AG04449 (cell line): ENCODE measurements at places on chromosomes 12 and 14.

DNA sequence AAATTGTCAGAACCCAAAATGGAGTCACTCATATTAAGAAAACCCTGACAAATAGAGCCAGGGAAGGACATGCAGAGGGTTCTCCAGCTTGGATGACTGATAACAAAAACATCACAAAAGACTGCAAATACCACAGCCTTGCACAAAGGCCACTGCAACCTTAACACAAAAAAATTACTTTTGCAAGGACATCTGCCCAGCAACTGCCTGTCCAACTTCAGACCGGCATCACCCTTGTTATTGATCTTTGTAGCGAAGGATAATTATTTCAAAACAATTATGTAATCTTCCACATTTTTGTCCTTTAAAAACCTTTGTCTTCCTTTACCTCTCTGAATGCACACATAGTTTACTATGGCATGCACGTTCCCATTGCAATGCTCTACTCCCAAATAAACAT, 100.6 kb upstream of the TBX3 start:
- DNase-seq: no peak

DNA sequence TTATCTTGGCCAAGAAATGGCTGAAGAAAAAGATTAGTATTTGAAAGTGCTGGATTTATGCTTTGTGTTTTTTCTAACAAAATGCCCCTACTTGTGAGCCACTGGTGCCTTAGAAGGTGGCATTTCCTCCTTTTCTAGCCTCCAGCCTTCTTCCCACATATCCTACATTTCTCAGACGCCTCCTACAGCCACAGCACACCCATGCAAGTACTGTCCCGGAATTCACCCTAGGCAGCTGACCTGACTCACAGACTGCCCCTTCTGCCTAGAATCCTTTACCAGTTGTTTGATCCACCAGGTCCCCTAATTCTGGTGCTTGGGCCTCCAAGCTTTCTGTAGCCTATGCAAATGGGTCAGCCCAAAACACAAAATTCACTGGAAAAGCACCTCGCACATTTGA, 166.0 kb downstream of the FOXN3 start:
- no peak for DNase-seq

DNA sequence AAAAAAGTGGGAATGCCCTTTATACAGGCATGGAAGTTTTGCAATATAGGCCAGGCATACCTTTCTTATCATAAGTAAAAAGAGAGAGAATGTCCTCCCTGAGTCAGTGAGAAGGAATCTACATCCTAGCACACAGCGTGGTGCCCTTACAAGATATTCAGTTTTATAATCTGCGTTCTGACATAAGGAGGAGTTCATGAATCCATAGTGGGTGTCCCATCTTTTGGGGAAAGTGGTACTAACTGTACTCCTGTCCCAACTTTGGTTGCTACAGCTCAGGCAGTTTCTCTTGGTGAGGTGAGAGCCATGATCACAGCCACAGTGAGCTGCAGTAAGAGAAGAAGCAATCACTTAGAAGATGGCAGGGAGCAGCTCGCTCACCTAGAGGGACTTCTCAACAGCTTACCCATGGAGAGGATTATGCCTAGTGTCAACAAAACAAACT, 332.9 kb downstream of the BCAT1 start:
- no peak for DNase-seq

- no peak for DNase-seq
Measured at GRCh38 chr12:130920723-130921381, 32.9 kb upstream of the ADGRD1 start.

DNA sequence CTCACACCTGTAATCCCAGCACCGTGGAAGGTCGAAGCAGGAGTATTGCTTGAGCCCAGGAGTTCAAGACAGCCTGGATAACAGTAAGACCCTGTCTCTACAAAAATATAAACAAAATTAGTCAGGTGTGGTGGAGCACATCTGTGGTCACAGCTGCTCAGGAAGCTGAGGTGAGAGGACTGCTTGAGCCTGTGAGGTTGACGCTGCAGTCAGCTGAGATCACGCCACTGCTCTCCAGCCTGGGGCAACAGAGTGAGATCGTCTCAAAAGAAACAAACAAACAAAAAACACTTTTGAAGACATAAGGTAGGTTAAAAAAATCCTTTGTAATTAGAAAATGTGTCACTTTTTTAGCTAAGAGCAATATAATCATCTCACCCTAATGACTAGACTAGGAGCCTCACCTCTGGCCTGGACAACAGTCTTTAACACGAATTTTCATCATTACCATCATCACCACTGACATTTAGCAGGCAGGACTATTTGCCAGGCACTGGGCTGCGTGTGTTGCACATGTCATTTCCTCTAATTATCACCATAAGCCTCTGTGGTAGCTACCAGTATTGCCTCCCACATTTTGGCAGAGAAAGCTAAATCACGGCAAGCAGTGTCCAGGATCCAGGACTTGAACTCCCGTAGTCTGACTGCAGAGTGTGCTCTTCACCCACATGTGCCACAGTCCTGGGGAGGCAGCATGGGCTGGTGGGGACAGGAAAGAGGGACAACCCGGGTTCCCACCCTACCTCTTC, 4.6 kb upstream of the SYCP3 start:
- no peak for DNase-seq

DNA sequence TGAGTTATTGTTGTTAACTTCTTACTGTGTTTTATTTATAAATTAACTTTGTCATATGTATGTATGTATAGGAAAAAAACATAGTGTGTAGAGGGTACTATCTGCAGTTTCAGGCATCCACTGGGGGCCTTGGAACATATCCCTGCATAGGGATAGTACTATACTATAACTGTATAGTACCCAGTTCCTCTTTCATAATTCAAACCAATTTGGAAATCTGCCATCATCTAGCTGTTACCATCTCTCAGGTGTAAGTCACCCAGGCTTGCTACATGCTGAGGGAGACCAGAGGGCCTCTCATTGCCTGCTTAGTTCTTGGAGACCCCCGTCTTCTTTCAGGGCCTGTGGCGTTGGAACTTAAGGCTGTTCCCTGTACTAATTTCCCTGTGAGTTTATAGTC, 12.9 kb upstream of the DCD start:
- no peak for DNase-seq

DNA sequence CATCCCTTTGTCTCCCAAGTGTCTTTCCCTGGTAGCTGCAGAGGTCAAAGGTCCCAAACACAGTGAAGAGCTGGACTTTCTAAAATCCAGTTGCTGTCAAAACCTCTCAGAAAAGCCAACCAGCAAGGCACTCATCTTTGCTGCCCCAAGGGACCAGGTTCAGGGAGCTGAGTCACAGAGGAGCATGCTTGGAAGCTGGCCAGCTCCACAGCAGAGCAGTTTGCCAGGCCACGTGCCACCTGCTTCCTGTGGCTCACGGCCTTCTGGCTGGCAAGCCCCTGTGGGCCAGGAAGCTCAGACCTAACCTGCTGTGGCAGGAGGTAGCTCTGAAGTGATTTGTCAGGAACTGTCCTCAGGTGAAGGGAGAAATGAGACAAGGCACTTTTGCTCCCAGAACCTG, 3.6 kb downstream of the ISCU start:
- DNase-seq: no peak

DNA sequence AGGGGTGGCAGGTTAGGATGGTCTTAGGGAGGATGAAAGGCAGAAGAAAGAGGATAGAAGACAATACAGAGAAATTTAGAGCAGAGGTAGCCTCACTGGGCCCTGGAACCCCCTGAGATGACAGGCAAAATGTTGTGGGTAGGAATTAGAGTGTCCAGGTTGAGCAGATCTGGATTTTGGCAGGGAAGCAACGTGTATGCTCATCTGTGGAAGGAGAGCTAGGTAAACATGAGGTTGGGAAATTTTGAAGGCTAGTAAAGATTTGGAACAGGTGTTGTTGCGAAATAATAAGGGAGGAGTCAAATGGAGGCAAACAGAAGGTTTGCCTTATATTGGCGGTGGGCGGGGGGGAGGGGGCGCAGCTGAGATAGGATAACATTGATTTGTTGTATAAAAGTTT, 5.3 kb downstream of the HSD17B6 start:
- DNase-seq: no peak

- DNase-seq: no peak
Measured at GRCh38 chr12:75578546-75578945, 67.1 kb upstream of the KRR1 start.

DNA sequence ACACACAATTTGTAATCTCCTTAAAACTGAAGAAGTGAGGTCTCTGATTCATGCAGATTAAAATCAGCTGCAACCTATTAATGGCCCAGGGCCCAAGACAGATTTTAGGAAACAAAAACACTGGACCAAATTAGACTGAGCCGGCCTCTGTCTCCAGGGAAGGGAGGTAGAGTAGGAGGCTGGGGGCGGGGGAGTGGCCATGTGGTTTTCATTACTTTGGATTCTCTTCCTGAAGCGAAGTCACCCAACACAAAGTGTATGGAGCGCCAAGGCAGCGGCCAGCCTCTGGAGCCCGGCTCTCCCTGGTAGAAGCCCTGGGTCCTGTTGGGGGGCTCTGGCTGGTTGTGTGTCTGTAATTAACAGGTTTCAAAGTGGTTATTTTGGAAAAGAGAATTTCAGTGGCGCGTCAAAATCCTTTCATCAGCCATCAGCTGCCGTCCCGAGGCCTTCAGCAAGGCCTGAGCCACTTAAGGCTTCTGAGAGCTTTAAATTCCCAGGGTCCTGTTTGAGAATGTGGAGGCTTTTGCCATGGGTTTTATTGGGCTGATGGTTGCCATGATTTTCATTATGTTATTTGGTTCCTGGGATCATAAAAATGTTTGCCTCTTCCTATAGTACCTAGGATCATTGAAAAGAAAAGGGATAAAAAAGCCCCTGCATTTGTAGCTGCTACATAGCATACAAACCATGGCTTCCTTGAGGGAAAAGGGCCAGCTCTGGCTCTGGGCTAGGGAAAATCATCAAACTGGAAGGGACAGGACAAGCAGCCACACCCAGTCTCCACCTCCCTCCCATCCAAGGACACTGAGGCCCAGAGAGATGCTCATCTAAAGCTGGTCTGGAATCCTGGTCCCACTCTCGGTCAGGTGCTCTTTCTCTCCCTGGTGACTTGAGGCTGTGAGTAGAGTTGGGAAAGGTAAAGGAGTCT, 282.4 kb downstream of the ZFP36L1 start:
- peak; percentile 41 for DNase-seq

GRCh38 chr14:99157246-99157645, 114.8 kb downstream of the BCL11B start:
- no peak for DNase-seq

GRCh38 chr14:33175951-33176350, 237.3 kb downstream of the NPAS3 start:
- no peak for DNase-seq

DNA sequence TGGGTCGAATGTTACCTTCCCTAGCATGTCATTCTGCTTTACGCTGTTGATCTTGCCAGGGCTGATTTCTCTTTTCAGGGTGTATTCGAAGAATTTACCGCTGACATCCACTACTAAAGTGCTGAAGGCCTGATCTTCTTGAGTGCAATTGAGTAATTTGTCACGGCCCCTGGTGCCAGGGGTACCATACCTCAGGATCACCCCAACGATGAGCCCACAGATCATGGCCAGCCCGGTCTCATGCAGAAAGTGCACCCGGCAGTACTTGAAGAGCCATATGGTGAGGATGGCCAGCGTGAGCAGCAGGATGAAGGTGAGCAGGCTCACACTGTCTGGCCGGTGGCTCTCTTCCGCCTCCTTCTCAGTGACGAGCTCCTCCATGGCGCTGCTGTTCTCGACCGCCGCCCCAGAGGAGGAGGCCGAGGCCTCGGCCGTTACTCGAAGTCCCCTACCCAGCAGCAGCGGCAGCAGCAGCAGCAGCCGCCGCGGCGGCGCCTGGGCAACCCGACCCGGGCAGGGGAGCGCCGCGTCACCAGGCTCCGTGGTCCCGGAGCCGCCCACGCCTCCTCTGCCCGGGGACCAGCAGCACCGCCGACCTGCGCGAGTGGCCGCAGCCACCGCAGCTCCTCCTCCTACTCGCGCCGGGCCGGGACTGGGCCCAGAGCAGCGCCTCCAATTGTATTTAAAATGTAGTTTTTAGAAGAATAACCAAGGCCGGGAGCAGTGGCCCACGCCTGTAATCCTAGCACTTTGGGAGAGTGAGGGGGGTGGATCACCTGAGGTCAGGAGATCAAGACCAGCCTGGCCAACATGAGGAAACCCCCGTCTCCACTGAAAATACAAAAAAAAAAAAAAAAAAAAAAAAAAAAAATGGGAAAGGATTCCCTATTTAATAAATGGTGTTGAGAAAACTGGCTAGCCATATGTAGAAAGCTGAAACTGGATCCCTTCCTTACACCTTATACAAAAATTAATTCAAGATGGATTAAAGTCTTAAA, 58.5 kb upstream of the TMPO start:
- DNase-seq: no peak

- DNase-seq: no peak
Measured at GRCh38 chr12:48352157-48352760, 1.5 kb upstream of the ZNF641 start.

DNA sequence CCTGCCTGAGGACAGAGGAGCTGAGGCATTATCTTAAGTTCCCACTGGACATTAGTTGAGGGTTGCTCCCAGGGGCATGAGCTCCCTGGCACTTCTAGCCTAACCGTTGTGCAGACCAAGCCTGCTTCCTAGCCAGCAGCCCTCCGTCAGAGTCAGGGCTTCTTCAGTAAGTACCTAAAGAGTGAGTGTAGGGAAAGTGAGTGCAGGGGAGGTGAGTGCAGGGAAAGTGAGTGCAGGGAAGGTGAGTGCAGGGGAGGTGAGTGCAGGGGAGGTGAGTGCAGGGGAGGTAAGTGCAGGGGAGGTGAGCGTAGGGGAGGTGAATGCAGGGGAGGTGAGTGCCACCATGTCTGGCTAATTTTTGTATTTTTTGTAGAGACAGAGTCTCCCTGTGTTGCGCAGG, 190.5 kb downstream of the ESRRB start:
- DNase-seq: no peak

DNA sequence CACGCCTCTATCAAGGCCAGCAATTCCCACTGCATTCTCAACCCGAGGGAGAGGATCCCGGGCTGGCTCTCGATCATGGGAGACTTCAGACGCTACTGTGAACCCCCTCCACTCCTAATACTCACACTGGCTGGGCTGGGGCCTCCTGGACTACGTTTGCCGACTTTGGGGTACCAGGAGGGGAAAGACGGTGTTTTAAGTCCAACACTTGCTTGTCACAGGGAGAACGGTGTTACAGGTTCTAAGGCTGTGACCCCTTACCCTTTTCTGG, 463 bp downstream of the NACA start:
- DNase-seq: no peak

DNA sequence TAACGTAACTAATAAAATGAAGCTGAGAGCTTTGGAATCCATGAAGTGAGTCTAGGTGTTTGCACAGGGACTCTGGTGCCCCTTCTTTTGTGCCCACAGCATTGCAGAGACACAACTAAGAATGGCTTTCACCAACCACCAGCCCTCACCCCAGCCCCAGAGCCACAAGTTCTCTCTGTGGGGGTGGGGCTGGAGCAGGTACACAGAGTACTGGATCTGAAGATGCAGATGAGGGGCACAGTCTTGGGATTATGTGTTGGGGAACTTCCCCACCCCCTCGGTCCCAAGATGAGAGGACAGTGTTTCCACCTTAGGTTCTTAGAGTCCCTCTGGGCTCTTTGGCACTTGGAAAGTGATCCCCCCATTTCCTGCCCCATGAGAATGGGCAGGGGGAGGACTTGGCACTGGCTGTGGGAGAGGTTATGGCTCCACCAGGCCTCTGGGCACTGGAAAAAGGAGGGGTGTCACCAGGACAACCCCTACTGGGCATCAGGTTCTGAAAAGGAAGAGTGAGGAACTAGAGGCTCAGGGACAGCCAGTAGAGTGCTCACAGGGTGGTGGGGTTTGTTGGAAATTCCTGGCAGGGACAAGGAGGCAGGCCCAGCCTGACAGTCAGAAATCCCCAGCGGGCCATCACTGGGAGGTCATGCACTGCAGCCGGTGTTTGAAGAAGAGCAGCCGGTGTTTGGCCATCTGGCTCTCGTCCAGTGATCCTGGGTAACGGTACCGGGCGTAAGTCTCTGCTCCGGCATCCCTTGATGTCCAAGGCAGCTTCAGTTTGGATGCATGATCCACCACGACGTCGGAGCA, 6.7 kb downstream of the B4GALNT1 start:
- DNase-seq: no peak
